Esophagus mucosa (tissue), 1 donor: ENCODE measurements at places on chromosomes 11 and 22. TPM values are rescaled to one million over a fixed set of nuclear protein-coding genes. Genes with fewer than 3 reads are reported as not detected.

CRYBA4 gene
- not detected for total RNA-seq

DSCAML1 gene
- not detected for total RNA-seq

KDM4E gene
- total RNA-seq, result not detected

C22orf31 gene
- not detected for total RNA-seq

ATL3 gene
- 51.9 TPM for total RNA-seq

GRCh38 chr11:72308226-72309073 is 64.5 kb upstream of the PHOX2A start:
- no peak for ATAC-seq

DNA sequence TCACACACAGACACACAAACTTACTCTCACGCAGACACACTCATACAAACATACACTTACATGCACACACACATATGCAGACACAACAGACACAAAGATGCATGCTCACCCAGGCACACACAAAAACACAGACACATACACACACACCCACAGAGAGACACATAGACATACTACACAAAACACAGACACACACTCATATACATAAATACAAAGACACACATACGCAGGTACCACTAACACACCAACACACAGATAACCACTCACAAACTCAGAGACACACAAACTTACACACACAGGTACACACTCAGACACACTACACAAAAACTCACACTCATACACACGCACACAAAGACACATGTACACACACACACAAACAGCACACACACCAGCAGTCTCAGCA is 22.4 kb downstream of the VWCE start:
- no peak for ATAC-seq

- no peak for ATAC-seq
These were observed 260.9 kb downstream of the DYNC2H1 start for GRCh38 chr11:103370076-103370475.

GRCh38 chr11:44952082-44952481 is 1.4 kb upstream of the TP53I11 start:
- no peak for ATAC-seq

DNA sequence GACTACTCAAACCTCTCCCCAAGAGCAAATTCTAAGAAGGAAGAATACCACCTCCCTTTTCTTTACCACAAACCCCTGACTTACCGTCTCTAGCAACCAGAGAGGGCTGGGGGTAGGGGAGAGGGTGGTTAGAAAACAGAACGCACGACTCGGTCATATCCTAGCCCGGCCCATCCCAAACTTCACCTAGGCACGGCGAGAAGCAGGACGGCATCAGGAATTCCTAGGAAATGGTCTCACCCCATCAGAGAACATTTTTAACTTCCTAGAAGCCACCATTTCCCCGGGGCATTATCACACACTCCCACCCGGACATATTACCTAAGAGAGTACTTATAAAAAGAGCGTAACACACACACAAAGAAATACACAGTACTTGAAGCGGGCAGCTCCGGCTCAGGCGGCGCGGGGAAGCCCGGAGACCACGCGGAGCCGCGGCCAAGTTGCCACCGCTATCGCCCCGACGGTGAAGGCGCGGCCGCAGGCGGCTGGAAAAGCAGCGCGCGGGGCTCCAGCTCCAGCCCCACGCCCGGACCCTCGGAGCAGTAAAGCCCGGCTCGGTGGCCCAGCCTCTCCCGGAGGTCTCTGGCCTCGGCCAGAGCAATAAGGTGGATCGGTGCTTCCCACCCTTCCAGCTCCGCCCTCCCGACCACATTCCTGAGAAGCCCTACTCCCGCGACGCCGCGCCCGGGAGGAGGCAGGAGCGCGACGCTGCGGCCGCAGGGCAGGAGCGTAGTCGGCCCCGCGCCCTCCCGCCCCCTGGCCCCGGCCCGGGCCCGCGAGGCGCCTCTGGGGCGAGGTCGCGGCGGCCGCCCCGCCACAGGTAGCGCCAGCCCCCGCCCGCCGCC is 878 bp downstream of the RRAS2 start:
- ATAC-seq, result peak; percentile 63

- no peak for ATAC-seq
These were observed 83.6 kb upstream of the ZBED5 start for GRCh38 chr11:10941414-10941813.

GRCh38 chr11:94932503-94932902 is 40.9 kb downstream of the CWC15 start:
- ATAC-seq, result no peak

DNA sequence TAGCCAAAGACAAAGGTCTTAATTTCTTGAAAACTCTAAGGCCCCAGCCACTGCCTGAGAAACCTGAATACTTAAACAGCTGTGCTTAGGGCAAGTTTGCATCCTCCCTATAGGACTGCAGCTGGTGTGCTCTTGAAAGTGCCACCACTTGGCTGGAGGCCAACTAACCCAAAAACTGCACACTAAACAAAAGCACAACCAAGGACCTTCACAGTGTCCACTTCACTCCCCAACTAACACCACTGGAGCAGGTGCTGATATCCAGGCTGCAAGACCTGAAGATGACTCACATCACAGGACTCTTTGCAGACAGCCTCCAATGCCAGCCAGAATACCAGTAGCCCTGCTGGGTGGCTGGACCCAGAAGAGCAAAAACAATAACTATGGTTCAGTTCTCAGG is 357.7 kb upstream of the ARHGAP42 start:
- ATAC-seq, result peak; percentile 43

DNA sequence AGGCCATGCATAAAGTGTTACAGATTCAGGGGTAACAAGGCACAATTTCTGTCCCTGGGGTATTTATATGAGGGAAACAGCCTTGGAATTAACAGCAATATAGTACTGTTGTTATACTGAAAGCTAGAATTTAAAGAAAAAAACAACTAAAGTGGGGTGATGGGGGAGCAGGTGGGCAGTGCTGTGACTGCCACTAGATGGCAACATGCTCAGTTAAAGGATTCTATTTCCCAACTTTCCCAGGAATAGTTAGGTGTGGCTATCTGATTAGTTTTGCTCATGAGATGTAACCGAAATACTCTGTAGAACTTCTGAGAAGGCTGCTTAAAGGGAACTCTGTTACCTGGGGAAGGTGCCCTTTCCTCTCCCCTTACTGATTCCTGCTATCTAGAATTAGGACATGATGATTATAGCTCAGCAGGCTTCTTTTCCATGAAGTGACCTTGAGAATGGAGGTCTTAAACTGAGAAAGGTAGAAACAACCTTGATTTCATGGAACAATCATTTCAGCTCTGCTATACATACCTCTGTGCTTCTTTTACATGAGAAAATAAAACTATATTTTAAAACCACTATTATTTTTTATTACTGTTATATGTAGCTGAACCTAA is 102.6 kb downstream of the RELT start:
- peak; percentile 59 for ATAC-seq

GRCh38 chr11:125931668-125932067 is 14.2 kb upstream of the VSIG10L2 start:
- ATAC-seq, result no peak

DNA sequence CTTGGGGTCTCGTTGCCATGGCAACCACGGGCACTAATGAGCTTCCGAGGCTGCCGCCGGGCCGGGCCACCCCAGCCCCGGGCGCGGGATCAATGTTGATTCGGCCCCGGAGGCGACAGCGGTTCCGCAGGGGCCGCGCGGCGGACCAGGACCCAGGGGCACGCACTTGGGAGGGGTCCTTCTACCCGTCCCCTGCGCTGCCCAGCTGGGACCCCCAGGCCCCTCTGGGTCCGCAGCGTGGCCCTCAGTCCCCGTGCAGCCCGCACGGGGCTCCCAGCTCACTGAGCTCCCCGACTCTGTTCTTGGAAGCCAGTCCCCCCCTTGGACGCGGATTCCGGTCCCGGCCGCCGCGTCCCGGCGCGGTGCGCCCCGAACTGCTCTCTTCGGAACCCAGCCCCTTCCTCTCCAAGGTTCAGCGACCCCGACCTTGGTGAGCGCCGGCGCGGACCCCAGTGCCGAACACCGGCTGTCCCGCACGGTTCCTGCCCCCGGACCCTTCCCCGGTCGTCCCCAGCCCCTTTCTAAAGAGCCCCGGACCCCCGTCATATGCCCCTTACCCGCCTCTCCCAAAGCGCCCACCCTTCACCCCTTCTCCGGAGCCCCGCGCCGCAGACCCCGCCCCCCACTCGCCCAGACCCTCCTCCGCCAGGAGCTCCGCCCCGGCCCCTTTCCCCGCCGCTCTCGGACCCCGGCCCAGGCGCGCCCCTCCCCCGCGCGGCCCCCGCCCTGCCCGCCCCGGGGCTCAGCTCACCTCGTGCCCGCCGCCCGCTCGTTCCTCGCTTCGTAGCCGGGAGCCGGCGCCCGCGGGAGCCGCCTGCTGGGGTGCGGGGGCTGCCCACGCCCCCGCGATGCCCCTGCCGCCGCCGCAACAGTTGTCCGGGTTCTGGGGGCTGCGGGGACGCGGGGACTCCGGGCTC is 18.3 kb upstream of the SHISAL1 start:
- ATAC-seq, result no peak

- ATAC-seq, result no peak
These were observed 785.6 kb downstream of the BRD1 start for GRCh38 chr22:49042066-49042465.

DNA sequence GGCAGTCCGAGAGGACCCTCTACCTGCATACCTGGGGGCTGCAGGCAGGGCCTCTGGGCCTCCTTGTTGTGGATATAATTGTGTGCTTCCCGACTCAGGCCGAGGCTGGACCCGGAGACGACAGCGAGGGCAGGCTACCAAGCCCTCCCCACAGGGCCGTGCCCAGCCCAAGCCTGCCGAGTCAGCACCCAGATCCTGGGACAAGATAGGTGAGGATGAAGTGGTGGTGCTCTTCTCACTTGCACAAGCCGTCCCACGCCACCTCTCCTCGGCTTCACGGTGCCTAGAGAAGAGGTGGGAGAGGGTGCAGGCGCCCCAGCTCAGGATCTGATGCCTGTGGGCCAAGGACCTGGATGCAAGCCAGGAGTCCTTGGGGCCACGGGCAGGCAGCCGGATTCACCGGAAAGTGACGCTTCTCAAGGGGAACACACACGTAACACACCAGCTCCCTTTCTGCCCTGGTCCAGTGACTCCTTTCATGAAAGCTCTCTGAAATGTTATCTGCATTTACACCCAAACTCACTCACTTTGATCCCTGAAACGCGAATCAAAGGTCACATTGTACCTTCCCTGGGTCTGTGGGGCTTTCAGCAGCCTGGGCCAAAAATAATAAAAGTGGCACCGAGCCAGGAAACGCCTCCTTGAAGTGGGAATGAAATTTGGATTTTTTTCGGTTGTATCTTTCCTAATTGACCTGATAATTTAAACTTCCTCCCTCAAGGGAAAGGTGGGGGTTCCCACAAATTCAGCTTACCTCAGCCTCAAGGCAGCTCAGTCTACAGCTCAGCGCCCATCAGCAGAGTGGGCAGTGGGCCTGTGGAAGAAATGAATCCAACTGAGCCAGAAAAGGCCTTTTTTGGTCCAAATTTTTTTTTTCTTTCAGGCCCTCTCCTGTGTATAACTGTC is 1.1 kb upstream of the GNB1L start:
- ATAC-seq, result peak; percentile 16

DNA sequence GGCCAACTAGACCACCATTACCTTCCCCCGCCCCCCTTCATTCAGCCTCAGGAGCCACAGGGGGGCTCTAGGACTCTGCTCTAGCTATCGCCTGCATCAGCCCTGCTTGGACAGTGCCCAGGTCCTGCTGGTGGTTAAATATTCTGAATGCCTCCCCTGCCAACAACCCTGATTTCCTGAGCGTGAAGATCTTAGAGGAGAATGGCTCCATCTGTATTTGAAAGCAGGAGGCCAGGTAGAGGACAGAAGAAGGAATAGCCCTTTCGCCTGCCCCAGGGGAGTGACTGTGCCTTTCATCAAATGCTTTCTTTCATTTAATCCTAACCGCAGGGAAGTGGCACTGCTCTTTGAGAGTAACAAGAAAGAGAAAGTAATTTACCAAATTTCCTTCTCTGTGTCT is 69.2 kb downstream of the ISX start:
- ATAC-seq, result no peak
